ENCODE measurements at places on chromosomes 11 and 22.

DNA sequence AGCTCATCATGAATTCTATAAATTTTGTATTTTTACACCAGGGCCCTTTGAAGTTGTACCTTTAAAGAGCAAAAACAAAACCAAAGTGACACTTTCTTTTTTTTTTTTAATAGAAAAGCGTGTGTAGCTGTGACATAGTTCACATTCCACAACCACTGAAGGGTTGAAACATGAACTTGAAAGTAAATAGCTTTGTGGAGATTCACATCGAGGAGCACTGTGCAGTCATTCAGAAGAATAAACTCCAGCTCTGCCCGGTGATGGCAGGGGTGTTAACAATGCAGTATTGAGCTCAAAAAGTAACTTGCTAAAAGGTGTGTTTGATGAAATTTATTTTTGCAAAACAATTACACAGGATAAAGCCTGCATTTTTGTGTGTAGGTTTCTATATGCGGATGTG lies 1166.2 kb downstream of the TBC1D22A start:
- no peak for DNase-seq

- no peak for DNase-seq
These were observed 281.9 kb upstream of the ISX start for GRCh38 chr22:34784056-34784455.

DNA sequence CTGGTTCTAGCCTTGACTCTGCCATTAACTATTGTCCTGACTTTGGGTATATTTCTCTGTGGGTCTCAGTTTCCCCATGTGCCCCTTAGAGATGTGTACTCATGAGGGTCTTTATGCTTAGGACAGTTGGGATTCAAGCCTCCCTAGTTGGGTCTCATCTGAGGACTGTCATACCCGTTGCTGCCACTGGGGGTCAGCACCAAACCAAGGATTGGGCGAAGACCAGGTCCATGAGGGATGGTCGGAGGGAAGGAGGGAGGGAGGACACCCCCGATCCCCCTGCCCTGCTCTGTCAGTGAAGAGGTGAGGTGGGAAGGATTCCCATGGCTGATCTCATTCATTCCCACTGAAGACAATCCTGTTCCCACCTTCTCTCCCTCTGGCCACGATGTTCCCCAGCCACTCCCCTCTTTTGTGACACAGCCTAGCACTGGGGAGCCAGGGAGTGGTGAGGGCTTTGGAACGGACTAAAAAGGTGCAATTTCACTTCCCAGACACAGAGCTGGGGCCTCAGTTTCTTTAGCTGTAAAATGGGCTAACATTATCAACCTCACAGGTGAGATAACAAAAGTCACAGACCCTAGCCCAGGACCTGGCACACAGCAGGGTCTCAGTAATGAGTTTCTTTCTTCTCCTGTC lies 12.4 kb upstream of the KLHL35 start:
- DNase-seq = peak; percentile 87

GRCh38 chr22:37199760-37200108 lies 11.7 kb upstream of the C1QTNF6 start:
- DNase-seq = peak; percentile 45

DNA sequence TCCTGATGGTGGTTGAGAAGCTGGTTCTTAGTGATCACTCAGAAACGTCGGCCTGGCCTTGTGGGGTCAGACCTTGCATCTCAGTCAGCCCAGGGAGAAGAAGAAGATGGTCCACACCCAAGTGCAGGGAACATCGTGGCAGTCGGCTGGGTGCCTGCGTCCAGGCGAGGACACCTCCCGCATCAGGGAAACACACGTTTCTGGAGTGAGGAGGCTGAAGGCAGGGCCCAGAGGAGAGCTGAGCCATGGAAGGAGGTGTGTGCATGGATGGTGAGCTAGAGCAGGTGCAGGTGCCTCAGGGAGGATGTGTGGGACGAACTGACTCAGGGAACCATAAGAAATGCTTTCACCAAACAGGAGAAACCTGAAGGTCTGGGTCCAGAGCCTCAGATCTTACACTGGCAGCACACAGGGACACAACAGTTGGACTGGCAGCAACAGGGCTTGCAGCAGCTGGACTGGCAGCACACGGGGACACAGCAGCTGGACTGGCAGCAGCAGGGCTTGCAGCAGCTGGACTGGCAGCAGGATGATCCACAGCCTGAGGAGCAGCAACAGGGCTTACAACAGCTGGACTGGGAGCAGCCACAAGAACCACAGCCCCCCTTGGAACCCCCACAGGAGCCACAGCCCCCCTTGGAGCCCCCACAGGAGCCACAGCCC lies 632 bp downstream of the KRTAP5-2 start:
- DNase-seq = no peak

GRCh38 chr11:55854704-55855103 lies 16.2 kb downstream of the OR5D16 start:
- no peak for DNase-seq

DNA sequence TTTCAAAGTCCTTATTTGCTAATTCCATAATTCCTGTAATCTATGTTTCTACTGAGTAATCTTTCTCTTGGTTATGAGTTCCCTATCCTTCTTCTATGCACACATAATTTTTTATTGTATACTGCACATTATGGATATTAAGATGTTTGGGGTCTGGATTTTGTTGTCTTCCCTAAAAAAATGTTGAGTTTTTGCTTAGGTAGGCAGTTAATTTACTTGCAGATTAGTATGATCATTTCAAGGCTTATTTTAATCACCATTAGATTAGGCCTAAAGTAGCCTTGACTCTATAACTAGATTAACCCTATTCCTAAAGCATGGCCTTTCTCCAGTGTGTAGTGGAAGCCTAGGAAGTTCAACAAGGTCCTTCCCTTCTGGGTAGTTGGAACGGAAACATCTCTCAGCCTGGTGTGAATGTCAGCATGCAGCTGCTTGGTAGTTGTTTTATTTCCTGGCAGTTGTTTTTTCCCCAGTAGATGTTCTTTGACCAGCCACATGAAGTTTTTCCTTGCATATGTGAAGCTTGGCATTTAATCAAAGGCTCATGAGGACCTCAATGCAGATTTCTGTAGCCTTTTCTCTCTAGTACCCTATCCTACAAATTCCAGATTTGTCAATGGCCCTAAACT lies 419.3 kb upstream of the NARS2 start:
- DNase-seq = no peak

DNA sequence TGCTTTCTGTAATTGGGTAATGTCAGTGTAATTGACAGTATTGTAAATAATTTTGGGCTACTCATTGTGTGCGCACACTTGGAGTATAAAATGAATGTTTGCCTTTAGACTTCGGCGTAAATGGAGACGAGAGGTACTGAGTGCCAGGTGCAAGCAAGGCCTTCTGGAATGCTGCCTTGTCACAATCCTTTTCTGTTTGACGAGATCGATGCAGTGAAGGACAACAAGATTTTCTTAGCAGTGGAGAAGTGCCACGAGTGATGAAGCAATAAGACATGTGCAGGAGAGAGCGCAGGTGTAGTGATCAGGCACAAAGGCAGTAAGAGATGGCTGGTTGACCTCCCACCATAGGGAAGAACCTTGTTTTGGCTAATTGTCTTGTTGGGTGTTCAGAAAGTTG lies 67.5 kb downstream of the DDX10 start:
- DNase-seq = no peak

DNA sequence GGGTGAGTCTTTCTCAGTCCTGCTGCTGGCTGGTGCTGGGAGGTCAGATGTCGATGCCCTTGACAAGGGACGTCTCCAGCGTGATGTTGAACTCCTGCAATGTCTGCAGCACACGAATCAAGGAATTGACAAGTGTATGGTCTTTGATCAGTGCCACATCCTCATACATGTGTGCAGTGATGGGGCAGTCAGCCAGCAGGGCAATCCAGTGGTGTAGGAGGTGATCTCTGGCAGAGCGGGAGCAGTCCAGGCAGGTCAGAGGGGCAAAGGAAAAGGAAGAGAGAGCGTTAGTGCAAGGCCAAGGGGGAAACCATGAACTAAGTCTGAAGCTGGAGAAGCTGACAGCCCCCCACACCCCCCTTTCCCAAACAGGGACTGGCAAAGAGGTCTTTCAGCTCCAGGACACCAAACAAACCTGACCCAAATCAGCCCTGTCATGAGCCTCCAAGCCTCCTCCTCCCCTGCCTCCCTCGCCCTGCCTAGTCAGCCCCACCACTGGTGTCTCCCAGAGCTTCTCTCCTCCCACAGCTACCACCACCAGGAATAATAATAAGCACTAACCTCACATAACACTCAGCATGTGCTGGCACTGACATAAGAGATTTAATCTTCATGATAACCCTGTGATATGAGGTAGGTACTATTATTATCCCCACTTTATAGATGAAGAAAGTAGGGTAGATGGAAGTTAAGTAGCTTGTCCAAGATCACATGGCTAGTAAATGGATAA lies 48.4 kb upstream of the SCUBE2 start:
- peak; percentile 30 for DNase-seq

DNA sequence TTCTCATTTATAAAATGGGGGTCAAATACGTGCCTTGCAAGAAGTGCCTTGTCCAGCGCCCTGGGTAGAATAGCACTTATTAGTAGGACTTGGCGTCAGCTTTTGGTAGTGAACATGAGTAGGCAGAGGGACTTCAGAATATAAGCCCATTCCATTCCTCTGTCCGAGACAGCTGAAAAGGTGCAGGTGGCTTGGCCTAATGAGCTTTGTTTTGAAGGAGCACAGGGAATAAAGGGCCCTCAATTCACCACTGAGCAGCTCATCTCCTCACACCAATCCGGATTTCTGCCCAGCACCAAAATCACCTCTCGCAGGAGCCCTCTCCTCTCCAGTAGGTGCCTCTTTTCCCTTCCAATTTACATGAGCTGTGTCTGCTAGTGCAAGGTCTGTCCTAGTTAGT lies 91.2 kb downstream of the DSCAML1 start:
- DNase-seq = no peak

DNA sequence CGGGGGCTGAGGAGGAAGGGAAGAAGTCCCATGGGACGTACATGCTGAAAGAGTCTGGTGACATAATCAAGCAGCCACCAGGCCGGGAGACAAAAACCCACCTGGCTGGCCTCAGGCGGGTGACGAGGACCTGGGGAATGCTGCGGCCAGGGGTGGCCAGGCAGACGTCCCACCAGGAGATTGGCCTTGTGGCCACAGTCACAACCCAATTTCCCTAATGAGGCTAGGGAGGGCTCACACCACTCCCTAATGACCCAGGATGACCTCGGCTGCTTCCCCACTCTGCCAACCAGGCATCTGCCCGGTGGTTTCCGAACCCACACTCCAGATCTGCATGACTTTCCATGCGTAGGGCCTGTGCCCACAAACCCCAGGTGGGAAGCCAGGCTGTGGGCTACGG lies 66.9 kb downstream of the SCUBE1 start:
- DNase-seq = no peak

- DNase-seq = no peak
These were observed 62.8 kb downstream of the PHF21B start for GRCh38 chr22:44947049-44947448.

GRCh38 chr22:49733631-49734030 lies 94.0 kb downstream of the BRD1 start:
- DNase-seq = no peak

GRCh38 chr11:1532014-1532586 lies 40.0 kb downstream of the DUSP8 start:
- DNase-seq = no peak

DNA sequence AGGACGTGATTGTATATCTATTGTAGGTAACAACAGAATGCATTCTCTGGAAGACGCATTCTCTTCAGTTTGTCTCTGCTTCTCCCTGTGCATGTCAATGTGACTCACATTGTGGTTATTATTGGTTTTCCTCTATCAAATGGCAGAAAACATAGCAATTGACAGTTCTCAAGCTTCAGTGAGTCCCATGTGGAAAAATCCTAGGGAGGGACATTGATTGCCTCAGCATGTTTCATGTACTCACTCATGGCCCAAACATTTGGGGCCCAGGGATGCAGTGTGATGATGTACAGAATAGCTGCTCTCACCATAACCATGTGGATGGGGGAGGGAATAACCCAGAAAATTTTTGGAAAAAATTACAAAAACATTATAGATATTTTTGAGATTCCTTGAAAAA lies 9.3 kb upstream of the ARL14EP start:
- no peak for DNase-seq

DNA sequence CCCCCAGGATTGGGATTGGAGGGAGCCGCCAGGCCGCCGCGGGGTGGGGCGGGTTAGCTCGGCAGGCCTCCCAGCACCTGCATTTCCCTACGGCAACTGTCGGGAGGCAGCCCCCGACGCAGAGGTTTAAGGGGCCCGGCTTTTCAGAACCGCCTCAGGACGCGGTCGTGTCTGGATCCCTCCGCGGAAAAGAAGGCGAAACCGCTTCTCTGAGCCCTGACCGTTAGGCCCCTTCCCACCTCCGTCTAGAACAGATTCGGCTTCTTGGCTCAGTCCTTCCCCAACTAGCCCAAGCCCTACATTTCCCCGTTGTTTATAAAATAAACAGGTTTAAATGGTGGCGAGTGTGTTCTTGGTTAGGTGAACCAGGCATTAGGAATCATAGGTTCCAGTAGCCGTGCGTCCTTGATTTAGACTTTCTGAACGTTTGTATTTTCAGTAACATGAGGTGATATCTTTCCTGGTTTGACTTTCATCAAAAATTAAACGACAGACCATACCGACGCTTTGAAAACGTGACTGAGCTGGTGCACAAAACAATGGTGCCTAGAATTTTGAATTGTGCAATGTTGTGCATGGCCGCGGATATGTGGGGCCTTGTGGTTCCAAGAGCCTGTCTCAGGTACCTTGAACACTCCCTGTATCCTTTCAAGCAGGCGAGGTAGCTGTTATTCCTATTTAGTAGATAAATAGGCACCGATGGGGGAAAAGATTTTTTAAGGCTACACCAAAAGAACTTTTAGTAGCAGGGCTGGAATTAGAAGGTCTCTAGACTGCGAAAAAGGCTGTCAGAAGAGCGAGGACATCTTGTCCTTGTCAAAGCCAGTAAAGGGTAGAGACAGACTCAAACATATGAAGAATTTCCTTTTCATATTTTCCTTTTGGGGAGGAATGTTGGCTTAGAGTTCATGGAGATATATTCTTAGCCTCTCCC lies 1.2 kb upstream of the HSPA8 start:
- DNase-seq = peak; percentile 79

- no peak for DNase-seq
These were observed 82.9 kb downstream of the CCDC34 start for GRCh38 chr11:27280140-27280539.

DNA sequence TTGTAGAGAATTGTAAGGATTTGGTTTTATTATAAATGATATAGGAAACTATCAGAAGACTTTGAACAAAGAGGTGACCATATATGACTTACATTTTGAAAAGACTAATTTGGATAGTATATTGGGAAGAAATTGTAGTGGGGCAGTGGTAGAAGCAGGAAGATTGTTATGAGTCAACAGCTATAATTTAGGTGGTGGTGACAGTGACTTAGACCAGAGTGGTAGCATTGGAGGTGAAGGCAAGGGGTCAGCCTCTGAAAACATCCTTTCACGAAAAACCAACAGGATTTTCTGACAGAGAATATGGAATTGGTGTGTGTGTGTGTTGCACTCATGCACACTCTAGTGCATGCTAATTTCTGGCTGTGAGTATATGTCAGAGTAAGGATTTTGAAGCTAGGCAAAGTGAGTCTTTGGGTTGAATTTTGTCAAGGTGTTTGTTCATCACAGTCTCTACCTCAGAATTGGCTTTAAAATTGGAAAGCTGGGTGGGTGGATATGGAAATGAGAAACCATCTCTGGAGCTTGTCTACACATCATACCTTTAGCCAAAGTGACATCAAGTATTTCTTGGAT lies 8.2 kb upstream of the HBE1 start:
- DNase-seq = no peak

All from HT-29 (cell line).